ENCODE measurements at places on chromosomes 4 and X. TPM values are rescaled to one million over a fixed set of nuclear protein-coding genes. Genes with fewer than 3 reads are reported as not detected.

DNA sequence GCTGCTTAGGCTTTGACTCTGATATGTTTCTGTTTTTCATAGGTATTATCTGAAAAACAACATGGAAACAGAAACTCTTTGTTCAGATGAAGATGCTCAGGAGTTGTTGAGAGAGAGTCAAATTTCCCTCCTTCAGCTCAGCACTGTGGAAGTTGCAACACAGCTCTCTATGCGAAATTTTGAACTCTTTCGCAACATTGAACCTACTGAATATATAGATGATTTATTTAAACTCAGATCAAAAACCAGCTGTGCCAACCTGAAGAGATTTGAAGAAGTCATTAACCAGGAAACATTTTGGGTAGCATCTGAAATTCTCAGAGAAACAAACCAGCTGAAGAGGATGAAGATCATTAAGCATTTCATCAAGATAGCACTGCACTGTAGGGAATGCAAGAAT, 238.6 kb downstream of the RAPGEF2 start:
- no peak overlapping the region for H3K27ac ChIP-seq
- no peaks in the 10 kb centered on the region for H3K4me1 ChIP-seq
- H3K4me3 ChIP-seq: no peak overlapping the region
- H3K27me3 ChIP-seq: no peaks in the 10 kb centered on the region
- H3K36me3 ChIP-seq: peaks cover 43% of the 10 kb centered on the region
- DNase-seq: no peak

The PLXNB3 gene
- total RNA-seq: 99.1 TPM

GRCh38 chrX:154986826-154987575, 35.5 kb downstream of the F8 start:
- H3K4me1 ChIP-seq: no peaks in the 10 kb centered on the region
- no peak overlapping the region for H3K4me3 ChIP-seq
- no peak overlapping the region for H3K27ac ChIP-seq
- no peak for DNase-seq
- no peaks in the 10 kb centered on the region for H3K27me3 ChIP-seq

DNA sequence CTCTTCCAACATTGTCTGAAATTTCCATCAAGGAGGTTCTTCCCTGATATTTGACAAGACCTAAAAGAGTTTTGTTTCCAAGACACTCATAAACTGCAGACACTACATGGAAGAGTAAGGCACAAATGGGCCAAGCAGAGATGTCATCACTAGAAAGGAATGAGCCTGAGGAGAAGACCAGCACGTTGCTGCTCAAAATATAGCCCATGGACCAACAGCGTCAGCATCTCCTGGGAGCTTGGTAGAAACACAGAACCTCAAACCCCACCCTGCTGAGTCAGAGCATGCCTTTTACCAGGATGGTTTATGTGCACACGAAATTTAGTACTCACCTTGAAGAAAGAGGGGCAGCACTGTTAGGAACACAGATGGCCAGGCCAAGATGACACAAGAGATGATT, 128.7 kb upstream of the MID1 start:
- no peak overlapping the region for H3K27ac ChIP-seq
- DNase-seq: no peak
- H3K27me3 ChIP-seq: no peaks in the 10 kb centered on the region

GRCh38 chrX:131217989-131218388, 71.1 kb downstream of the IGSF1 start:
- H3K4me1 ChIP-seq: no peaks in the 10 kb centered on the region
- no peaks in the 10 kb centered on the region for H3K36me3 ChIP-seq
- H3K27me3 ChIP-seq: no peaks in the 10 kb centered on the region
- DNase-seq: no peak
- no peak overlapping the region for H3K4me3 ChIP-seq

The NPY5R gene
- total RNA-seq: 6.1 TPM

DNA sequence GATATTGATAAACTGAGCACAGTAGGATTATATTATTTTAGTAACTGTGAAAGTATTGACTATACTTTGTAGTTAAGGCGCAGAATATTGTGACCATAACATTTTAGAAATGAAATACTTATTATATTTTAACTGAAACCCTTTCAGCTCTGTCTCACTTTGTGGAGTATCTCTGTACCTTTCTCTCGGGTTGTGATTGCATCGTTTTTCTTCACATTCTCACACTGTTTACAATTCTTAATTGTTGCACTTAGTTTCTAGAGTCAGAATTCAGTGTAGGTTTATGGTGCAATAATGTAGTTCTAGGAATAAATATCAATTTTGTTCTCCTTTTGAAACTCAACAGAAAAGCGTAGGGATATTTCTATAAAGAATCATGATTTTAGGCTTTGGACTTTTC, 57.7 kb downstream of the UGT2B7 start:
- no peaks in the 10 kb centered on the region for H3K4me1 ChIP-seq
- H3K4me3 ChIP-seq: no peak overlapping the region
